RPMI8226 (cell line): ENCODE measurements at places on chromosomes 1 and 21.
A peak's percentile ranks its signal among the peaks of the same experiment; 100 is the strongest.

- no peak for DNase-seq
Observed at GRCh38 chr1:100187912-100188311, 9.9 kb upstream of the LRRC39 start.

DNA sequence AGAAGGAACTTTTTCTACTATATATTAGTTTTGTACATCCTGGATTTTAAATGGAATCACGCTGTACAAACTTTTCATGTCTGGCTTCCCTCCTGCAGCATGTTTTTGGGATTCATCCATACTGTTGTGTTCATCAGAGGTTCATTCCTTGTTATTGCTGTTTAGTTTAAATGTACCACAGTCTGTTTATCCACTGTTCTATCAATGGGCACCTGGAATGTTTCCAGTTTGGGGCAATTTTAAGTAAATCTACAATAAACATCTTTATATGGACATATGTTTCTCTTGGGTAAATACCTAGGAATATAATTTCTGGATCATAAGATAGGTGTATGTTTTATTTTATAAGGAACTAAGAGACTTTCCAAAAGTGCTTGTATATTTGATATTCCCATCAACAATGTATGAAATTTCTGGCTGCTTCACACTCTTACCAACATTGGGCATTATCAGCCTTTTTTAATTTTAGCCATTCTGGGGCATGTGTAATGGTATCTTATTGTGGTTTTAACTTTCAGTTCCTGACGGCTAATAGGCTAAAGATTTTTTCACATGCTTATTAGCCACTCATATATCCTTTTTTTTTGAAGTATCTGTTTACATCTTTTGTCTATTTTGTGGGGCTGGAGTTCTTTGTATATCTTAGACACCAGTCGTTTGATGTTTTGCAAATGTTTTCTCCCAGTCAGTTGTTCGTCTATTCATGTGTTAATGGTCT, 48.8 kb downstream of the RPS6KC1 start:
- DNase-seq = no peak

GRCh38 chr21:38613686-38614085, 115.4 kb upstream of the ERG start:
- no peak for DNase-seq

GRCh38 chr1:17149771-17150170, 30.5 kb upstream of the PADI2 start:
- peak; percentile 45 for DNase-seq

DNA sequence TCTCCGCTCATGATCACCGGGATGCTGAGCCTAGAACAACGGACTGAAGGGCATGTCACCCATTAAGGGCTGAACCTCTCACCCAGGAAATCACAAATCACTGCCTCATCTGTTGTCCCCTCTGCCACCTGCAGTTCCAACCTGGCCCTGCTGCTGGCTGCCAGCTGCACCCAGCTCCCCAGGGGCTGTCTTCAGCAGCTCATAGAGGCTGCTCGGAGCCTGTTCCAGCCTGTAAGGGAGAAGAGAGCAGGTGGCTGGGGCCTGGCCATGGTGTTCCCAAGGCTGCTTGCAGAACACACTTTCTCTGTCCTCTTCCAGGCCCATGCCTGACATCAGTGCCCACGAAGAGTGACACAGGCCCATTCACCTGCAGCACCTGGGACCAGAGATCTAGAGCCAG, 44.5 kb upstream of the DISP3 start:
- DNase-seq = no peak

GRCh38 chr21:43904331-43904781, 39.3 kb downstream of the AGPAT3 start:
- DNase-seq = no peak

DNA sequence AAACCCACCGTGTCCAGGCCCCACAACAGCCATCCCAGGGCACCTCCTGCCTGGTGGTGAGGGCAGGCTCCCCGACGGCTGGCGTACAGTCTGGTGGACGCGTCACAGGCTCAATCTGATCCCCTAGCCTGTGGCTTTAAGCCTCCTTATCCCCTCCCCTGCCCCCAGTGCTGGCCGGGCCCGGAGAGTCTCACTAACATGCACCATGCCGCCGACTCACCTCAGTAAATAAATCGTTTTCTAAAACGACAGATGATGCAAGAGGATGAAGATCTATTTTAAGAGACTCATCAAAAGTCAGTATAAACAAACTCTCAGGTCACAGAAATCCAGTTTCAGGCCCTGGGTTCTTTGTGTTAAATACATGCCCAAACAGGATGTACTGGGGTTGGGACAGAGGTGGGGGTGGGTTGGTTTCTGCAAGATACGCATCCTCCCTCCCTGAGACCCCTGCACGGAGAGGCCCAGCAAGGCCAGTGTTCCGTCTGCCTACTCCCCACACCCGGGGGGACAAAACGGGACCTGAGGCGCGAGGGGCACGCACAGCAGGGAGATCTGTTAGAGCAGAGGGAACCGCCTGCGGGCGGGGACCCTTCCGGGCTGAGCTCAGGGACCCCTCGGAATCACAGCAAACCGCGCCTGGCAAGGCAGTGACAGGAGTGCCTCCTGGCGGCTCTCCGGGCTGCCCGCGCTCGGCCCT, 3.1 kb downstream of the PANK4 start:
- DNase-seq = no peak

GRCh38 chr1:227774051-227774731, 39.0 kb downstream of the SNAP47 start:
- no peak for DNase-seq

DNA sequence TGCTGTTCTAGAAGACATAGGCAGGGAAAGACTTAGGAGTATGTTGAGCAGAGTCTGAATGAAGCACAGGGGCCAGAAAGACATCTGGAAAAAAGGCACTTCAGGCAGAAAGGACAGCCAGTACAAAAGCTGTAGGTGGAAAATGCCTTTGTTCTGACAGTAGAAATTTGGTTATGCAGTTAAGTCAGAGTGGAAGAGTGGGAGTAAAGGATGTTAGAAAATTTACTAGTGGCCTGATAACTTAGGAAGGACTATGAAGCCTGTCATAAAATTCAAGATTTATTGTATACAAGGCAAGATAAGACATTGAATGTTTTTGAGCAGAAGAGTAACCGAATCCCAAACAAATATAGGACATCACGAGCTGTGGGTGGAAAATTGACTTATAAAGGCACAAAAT, 987.9 kb downstream of the PLA2G4A start:
- no peak for DNase-seq

DNA sequence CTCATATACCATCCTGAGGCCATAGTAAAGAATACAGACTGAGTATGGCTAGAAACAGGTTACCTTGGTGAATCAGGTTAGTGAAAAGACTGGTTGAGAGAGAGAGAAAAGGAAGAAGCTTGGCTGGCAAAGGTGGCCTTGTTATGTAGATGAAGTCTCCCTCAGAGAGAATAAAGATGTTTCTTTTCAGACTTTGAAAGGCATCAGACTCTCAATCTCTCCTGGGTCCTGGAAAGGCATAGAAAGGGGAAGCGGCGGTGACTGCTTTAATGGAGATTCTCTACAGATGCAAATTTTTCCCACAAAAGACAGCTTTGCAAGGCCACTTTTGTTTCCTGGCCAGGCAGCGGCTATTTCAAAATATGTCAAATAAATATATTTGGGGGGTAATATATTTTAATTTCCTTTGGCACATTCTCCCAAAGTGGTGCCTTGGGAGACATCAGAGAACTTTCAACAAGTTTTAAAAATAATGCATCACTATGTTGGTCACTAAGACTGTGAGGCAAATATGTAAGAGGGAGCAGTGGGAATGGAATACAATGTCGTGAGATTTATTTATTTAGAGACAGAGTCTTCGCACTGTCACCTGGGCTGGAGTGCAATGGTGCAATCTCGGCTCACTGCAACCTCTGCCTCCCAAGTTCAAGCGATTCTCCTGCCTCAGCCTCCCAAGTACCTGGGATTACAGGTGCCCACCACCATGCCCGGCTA, 46.1 kb downstream of the NPHS2 start:
- DNase-seq = no peak
